NCI-H1694 treated with DMSO at 0.1 percent for 48 hours (cell line): ENCODE measurements at places on chromosomes 5 and 9.
A peak's percentile ranks its signal among the peaks of the same experiment; 100 is the strongest.

GRCh38 chr5:173775261-173776197 is 112.6 kb upstream of the CPEB4 start:
- DNase-seq, result no peak

DNA sequence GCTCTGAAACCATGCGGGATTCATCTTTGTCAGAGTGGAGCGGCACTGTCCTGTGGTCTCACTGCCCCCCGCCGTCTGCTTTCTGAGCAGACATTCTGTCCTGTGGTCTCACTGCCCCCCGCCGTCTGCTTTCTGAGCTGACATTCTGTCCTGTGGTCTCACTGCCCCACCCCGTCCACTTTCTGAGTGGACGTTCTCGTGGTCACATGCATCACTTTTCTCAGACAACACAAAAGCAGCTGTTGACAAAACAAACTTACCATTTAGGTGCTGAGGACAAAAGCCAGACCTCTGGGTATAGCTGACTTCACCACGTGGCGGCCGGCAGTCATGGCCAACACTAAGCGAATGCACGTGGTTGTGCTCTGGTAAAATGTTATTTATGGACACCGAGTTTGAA is 2.8 kb downstream of the LRRC14B start:
- DNase-seq, result no peak

DNA sequence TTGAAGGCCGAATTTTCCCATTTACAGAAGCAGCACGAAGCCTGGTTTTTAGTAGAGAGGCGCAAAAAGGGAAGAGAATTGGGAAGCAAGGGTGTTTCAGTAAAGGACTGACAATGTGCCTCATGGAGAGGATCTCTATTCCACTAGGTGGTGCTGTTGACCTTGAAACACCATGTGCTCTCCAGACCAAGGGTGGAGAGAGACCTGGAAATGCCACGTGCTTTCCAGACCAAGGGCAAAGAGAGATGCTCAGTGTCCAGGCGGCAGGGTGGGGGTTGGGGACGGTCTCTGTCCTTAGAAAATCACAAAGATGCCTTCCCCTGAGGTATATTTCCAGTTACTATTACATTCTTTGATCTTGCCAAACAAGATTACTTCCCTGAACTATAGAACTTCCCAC is 425.3 kb downstream of the CSNK1G3 start:
- peak; percentile 4 for DNase-seq

GRCh38 chr5:157280927-157281326 is 15.0 kb downstream of the CYFIP2 start:
- DNase-seq, result no peak

DNA sequence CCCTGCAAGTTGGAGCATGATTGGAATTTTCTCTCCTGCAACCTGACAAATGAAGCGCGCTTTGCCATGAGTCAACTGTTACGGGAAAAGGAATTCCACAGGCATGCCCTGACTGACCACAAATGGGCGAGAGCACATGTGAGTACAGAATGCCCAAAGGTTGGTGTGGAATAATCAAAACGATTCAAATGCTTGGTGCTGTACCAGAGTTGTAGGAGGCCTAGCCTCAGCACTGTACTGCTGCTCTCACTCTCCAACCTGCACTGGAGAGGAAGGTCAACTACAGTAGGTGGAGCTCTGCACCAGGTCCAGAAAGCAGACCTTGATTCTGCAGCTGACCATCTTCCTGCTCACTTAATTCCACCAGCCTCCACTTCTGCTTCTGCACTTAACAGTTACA is 406.9 kb upstream of the ACTBL2 start:
- no peak for DNase-seq

- no peak for DNase-seq
Measured at GRCh38 chr9:95399261-95399660, 81.8 kb upstream of the FANCC start.

GRCh38 chr9:27701587-27701986 is 128.3 kb upstream of the C9orf72 start:
- DNase-seq, result peak; percentile 5

DNA sequence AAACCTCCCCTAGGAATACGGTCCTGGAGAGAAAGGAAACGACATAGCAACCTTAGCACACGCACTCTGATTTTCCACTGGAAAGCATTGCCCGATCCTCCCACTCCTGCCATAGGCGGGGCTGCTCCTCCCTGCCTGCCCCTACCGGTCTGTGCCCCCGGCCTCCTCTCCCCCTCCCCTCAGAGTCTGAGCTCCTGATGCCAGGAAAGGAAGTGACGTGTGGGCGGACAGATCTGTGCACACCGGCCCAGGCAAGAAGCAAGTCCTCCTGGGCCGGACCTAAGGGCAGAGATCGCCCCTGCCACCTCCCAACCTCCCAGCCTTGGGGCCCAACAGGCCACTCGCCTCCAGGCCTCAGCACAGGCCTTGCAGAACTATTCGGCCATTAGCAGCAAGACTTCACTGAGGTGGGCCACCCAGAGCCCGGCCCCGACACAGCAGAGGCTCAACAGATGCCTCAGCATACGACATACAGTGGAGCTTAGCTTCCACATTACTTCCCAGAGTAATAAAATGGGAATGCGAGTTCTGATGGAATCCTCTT is 7.2 kb downstream of the NINJ1 start:
- no peak for DNase-seq
